Stimulated activated CD4-positive, alpha-beta T cell treated with anti-CD3 and anti-CD28 coated beads, Interleukin-12 subunit alpha, Interleukin-12 subunit beta, amount 100 ng/mL, for 4 hours (primary cell): ENCODE measurements at places on chromosomes 2 and 18.

DNA sequence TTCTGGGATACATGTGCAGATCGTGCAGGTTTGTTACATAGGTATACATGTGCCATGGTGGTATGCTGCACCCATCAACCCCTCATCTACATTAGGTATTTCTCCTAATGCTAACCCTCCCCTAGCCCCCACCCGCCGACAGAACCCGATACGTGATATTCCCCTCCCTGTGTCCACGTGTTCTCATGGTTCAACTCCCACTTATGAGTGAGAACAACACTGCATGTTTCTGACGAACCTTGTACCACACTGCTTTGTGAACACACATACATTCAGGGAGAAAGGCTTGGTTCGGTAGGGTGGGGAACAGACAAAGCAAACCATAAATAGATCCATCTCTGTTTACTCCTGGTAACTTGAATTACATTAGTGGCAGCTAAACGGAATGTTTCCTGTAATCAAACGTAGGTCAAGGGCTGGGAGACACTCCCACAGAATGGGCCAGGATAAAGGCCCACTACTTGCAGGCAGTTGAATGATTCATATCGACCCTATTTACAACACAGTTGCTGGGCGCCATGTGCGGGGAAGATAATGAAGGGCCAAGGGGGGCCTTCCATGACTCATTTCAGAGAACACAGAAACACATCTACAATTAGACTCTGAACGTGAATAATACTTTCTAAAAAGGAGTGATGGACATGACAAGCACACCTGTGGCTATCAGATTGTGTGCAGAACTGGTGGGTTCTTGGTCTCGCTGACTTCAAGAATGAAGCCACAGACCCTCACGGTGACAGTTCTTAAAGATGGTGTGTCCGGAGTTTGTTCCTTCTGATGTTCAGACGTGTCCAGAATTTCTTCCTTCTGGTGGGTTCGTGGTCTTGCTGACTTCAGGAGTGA is 56.8 kb upstream of the KIDINS220 start:
- DNase-seq = no peak

GRCh38 chr2:192153561-192153960 is 41.2 kb downstream of the TMEFF2 start:
- no peak for DNase-seq

DNA sequence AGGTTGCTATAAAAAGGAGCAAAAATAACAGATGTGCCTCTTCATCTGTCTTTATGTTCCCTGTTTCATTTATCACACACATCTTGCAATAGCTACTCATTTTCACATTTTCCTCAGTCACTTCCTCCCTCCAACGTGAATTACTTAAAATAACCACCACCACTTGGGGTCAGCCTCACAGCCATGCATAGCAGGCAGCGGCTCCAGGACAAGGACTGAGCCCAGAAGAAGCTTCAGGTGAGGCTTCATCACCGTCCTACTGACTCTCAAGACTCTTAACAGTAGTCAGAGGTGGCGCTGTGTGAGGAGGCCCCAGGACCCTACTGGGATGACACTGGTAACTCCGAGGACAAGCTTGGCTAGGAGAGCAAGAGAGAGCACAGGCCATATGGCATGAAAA is 15.5 kb upstream of the ST8SIA5 start:
- no peak for DNase-seq

- DNase-seq = no peak
Measured at GRCh38 chr18:4196351-4196750, 258.8 kb downstream of the DLGAP1 start.

- DNase-seq = no peak
Measured at GRCh38 chr18:48053881-48054816, 123.7 kb upstream of the SMAD2 start.

- DNase-seq = no peak
Measured at GRCh38 chr2:222813177-222813843, 47.5 kb upstream of the ACSL3 start.

DNA sequence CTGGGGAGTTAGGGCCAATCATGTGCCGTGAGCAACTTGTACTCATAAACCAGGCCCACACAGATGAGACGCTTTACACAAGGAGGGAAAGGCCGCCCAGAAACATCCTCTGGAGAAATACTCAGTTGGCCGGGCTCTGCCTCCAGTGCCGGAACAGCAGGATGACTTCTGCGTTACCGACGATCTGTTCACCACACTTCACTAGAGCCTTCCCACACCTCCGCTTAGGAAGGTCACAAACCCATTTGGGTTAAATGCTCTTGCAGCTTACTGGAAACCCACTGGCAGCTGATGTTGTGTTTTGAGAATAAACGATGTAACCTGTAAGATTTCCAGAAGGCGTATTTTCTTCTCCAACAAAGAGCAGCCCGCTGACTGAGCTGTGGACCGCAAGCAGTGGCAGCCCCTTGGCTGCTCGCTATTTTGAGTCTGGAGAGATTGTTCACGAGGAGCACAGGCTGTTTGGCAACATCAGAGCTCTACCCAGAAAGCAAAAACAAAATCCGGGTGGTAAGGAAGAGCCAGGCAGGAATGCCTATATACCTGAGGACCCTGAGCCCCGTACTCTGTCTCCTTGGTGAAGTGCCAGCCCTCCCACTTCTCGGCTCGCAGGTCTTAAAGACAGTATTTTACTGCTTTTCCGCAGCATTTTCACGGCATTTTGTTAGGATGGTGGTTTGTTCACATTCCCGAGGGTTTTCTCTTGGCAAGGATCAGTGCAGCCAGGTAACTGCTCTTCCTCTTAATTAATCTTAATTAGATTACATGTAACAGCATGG is 44.0 kb downstream of the COLEC12 start:
- no peak for DNase-seq

- DNase-seq = no peak
Measured at GRCh38 chr2:197280015-197280702, 30.4 kb downstream of the ANKRD44 start.
